ENCODE measurements at places on chromosomes 1 and 21.
A peak's percentile ranks its signal among the peaks of the same experiment; 100 is the strongest.

- no peak for DNase-seq
Measured at GRCh38 chr1:212753749-212754148, 37.8 kb downstream of the NSL1 start.

- DNase-seq = peak; percentile 76
Measured at GRCh38 chr1:150922519-150922975, 3.6 kb upstream of the SETDB1 start.

GRCh38 chr1:30753660-30754123 is 3.9 kb downstream of the LAPTM5 start:
- no peak for DNase-seq

GRCh38 chr1:198915327-198916231 is 276.7 kb downstream of the PTPRC start:
- DNase-seq = no peak

GRCh38 chr1:227999056-227999930 is 7.5 kb upstream of the WNT3A start:
- DNase-seq = no peak

DNA sequence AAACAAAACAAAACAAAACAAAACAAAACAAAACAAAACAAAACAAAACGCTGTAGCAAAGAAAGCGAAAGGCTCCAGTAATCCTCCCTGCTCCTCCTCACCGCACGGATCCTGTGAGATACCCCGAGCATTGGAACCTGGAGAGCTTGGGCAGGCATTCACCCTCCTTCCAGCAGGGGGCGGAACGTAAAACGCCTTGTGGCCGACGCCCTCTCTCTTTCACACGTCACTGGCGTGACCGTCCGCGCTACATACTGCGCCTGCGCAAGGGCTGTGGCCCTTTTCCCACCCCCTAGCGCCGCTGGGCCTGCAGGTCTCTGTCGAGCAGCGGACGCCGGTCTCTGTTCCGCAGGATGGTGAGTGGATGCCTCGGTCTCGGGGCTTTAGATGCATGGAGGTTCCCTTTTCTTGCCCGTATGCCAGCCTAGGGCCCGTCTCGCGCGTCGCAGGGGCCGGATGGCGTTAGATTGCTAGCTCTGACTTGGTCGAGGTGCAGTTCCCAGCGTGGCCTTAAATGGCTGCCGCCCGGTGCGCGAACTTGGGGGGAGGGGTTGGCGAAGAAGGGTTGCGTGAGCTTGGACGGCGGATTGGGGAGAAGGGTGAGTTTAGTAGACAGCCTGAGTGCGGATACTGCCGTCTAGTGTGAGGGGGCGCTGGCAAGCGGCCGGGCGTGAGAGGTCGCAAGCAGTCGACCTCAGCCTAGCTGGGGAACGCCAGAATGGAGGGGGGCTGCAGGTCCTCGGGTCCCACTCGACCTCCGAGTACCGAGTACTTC is at the start of gene RPL5:
Gene RPL5 (plus strand): TSS at position 279 of the 775 bp plus-strand sequence. CDS start 75 bp downstream, at position 354.
- peak; percentile 96 for DNase-seq

- DNase-seq = no peak
Measured at GRCh38 chr1:25723250-25723880, 76.6 kb upstream of the SELENON start.

DNA sequence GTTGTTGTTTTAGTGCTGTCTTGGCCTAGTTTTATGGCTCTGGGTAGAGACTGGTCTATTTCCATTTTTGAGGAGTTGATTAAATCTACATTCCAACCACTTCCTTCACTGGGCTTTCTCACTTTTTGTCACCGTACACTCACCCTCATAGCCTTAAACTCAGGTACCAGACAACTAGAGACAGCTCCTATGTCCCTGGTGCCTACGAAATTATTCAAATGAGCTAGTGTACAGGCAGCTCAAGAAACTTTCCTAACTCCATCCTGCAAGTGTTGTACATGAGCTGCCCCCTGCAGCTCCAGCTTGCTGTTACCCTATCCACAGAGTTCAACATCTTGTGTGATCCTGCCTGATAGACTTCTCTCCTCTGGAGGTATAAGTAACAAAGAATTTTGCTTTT is 704.8 kb upstream of the RGS18 start:
- no peak for DNase-seq

- DNase-seq = no peak
Measured at GRCh38 chr1:8122477-8123407, 96.6 kb upstream of the ERRFI1 start.

GRCh38 chr1:198604975-198605374 is 33.9 kb upstream of the PTPRC start:
- DNase-seq = no peak

DNA sequence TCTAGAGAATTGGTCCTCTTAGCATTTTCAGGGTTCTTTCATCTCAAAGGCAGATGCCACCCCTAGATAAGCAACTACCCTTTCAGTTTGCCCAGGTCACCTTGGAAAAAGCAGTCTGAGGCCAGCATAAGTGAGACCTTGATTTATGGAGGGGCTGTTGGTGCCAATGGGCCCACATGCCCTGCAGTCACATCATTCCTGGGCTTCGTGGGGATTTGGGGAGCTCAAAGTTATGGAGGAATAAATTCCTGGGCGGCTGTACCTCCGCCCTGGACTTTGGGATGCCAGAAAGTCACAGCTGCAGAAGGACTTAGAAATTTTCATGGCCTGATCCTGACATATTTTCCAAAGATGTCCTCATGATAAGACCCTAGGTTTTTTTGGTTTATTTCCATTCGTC is 2.7 kb upstream of the SDHB start:
- no peak for DNase-seq

GRCh38 chr1:150692720-150693119 is 4.2 kb downstream of the GOLPH3L start:
- DNase-seq = no peak

DNA sequence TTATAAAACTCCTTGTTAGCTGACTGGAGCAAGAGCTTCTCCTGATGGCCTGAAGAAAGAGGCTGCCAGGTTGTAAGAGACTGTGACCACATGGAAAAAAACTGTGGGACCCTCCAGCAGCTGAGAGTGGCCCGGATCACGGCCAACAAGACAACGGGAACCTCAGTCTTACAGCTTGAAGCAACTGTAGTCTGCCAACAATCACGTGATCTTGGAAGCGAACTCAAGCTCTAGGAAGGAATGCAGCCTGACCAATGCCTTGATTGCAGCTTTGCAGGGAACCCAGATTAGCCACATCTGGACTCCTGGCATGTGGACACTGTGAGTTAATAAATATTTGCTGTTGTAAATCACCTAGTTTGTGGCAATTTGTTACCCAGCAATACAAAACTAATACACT is 442.6 kb upstream of the PRMT6 start:
- no peak for DNase-seq

GRCh38 chr1:88341447-88341846 is 342.6 kb upstream of the PKN2 start:
- DNase-seq = no peak

DNA sequence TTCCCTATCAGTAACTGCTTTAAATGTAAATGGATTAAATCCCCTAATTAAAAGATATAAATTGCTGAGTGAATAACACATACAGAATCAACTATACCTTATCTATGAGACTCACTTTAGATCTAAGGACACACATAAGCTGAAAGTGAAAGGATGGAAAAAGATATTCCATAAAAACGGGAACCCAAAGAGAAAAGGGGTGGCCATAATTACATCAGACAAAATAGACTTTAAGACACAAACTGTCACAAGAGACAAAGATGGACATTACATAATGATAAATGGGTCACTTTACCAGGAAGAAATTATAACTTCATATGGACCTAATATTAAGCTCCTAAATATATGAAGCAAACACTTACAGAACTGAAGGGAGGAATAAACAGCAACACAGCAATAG is 59.2 kb downstream of the SLC25A24 start:
- no peak for DNase-seq

- no peak for DNase-seq
Measured at GRCh38 chr1:42085596-42085995, 67.6 kb upstream of the GUCA2B start.

DNA sequence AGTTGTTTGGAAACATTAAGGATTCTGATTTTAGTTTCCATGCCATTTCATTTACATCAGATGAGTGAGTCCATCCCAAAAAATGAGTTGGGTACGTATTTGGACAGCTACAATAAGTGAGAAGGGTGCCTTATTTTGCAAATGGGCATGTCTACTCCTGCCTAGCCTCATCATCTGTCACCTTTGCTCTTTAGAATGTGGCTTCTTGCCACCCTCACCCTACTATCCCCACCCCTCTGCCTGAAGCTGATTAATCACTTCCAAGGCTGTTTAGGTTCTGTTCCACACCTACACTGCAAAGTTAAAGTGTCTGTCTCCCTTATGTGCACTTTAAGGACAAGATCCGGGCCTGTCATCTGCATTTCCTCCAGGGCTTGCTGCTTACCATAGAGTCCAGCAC is 61.2 kb downstream of the ST6GALNAC5 start:
- DNase-seq = no peak

DNA sequence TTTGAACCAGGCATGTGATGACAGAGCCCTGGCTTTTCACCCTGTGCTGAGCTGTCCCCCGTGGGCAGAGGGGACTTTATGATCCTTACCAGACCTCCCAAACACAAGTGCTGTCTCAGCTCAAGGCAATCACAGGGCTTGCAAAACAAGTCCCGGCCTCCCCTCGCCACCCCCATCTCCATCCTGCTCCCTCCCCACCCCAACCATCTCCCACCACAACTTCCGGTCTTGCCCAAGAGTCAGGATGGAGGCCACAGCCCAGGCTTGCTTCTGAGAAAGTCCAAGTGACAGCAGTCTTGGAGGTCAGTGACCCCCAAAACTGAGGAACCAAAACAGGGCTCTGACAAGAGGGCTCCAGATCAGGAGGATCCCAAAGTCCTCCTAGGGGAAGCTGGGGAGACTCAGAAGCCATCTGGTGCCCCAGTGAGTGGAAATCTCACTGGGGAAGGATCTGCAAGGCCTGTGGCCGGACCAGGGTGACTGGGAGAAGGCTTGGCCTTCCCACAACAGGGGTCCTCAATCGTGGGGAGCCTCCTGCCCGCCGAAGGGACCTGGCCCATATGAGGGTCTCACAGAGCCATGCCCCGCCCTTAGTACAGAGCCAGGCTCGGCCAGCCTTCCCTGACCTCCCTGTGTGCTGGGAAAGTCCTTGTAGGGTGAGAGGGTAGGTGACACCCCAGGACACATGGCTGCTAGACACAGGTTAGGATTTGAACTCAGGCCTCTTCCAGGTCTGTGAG is 4.5 kb upstream of the SDC3 start:
- no peak for DNase-seq

- DNase-seq = no peak
Measured at GRCh38 chr1:163171826-163172225, 30.9 kb downstream of the RGS5 start.

DNA sequence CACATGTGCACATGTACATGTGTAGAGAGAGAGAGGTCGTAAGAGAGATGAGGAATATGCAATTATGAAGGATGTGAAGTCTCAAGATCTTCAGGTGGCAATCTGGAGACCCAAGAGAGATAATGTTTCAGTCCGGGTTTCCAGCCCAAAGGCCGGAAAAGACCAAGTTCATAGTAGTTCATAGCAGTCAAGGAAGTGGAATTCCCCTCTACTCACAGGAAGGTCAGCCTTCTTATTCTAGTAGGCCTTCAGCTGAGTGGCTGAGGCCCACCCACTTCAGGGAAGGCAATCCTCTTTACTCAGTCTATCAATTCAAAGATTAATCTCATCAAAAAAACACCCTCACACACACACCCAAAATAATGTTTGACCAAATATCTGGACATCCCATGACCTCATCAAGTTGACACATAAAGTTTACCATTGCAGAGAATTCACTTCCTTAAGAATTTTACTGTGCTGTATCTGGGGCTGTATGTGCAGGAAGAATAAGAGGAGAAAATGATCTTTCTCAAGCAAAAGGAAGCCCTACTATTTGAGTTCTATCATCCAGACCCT is 114.6 kb downstream of the TNFSF18 start:
- no peak for DNase-seq

GRCh38 chr1:40803447-40803846 is 19.9 kb downstream of the KCNQ4 start:
- no peak for DNase-seq

GRCh38 chr1:100710906-100711682 is 8.4 kb upstream of the VCAM1 start:
- peak; percentile 44 for DNase-seq

DNA sequence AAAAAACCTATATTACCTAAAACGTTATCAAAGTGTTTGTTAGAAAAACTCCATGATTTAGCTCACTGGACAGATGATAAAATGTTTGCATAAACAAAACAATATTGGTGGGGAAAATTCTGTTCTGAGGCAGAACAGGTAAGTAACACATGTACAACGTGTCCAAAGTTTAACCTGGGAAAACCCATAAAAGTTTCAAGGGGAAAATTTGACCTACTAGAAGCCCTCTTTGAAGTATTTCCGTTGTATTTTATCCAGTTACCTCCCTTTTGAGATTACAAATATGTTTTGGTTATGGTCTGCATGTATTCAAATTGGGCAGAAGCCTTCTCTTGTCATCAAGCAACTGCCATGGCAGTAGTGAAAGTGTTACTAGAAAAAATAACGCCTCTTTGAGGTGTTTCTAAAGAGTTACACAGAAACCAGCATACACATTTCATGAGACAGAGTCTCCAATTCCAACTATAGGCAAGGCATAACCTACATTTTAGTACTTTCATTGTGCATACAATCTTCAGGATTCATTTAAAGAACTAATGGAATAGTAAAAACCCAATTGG is 58.0 kb upstream of the PDC start:
- DNase-seq = no peak

DNA sequence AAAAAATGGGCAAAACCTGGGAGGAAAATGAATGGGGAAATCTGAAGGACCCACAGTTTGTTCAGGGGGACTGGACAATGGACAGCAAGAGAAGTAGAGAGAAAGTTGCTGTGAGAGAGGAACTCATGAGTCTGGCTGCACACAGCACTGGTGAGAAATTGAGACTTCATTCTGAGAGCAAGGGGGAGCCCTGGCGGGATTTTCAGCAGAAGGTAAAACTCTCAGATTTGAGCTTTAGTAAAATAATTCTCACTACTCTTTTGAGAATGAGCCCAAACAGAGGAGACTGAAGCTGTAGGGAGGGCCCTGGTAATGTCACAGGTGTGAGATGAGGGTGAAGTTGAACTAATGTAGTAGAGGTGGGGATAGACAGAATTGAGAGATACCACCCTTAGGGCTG is 438.6 kb downstream of the OMA1 start:
- no peak for DNase-seq

DNA sequence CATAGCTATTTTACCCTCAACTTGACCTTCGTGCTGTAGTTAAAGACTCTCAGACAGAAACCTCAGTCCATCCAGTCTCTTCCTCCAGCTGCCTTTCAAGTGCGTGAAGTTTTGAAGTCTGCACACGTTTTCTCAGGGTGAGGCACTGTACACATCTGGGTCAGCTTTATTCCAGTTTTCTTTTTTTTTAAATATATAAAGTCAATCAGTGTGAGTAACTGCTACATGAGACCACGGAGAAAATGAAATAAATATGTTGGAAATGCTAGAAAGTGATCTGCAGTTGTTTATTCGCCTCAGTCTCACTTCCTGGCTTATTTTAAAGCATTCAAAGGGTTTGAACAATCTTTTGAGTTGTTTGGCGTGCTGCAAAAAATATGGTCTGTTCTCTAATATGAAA is 135.7 kb downstream of the ROR1 start:
- DNase-seq = no peak
